ENCODE measurements at places on chromosomes 13 and 19. TPM values are rescaled to one million over a fixed set of nuclear protein-coding genes. Genes with fewer than 3 reads are reported as not detected.

ZNF578 gene
- total RNA-seq: 0.21 TPM

WIZ gene
- total RNA-seq: 30.4 TPM

IL12RB1 gene
- total RNA-seq: 43.3 TPM

PROZ gene
- total RNA-seq: not detected

FFAR3 gene
- 0.92 TPM for total RNA-seq

ICAM3 gene
- 115 TPM for total RNA-seq

PEG3 gene
- total RNA-seq: not detected

- H3K36me3 ChIP-seq: peaks cover 31% of the 10 kb centered on the region
- H3K4me1 ChIP-seq: no peaks in the 10 kb centered on the region
- DNase-seq: no peak
- H3K27ac ChIP-seq: no peak overlapping the region
- no peak overlapping the region for H3K4me3 ChIP-seq
These were observed 21.0 kb upstream of the GDF15 start for GRCh38 chr19:18364826-18365528.

DNA sequence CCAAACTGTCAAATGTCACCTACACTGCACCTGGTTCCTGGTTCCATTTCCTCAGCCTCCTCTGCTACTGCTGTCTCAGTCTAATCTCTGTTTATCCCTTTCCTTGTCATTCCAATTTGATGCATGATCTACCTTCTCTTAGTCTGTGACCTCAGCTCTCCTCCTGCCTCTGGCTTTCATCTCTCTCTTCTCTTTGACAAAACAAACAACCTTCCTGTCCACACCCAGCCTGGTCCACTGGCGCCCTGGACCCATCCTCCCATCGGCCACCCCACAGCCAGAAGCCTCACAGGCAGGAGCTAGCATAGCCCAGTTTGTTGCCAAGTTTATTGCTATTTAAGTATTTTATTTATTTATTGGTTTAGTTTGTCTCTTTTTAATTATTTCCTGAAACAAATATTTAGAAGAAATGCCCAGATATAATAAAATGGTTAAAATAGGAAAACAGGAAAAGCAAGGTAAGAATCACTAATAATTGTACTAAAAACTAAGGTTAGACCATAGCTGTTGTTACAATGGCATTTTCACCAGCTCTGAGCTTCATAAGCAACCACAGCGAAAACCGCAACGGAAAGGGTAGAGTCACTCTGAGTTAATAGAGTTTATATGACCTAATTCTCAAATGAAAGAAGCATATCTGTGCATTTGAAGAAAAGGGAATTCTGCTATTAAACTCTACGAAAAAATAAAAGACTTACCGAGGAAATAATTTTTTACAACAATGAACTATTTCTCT lies 68.6 kb downstream of the EFNB2 start:
- H3K27me3 ChIP-seq: no peaks in the 10 kb centered on the region
- H3K4me1 ChIP-seq: no peaks in the 10 kb centered on the region
- no peaks in the 10 kb centered on the region for H3K36me3 ChIP-seq
- no peak for DNase-seq
- H3K27ac ChIP-seq: no peak overlapping the region
- no peak overlapping the region for H3K4me3 ChIP-seq

DNA sequence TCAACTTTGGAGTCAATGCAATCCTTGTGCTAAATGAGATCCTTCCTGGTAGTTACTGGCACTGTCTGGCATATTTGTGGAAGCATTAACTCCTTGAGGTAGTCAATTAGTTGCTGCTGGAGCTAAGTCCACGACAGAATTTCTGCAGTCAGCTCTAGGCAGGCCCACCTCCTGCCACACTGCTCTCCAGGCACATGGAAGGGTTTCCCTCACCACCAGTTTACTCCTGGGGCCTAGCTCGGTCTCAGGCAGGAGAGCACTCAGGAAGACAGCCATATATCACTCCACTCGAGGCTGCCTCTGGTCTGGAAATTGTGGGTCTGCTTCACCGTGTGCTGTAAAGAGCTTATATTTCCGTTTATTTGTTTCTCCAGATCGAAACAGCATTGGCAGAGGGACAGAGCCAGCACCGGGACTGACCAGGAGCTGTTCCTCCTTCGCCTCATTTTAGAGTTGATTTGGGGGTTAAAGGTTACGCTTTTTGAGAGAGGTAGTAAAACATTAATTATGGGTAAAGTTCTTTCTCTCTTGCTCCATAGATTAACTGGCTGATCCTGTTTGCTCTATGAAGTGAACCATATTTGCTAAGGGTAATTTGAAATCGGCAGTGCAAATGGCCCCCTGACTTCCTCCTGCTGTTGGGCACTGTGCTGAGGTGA lies 20.6 kb upstream of the GTF3A start:
- H3K36me3 ChIP-seq: no peaks in the 10 kb centered on the region
- peaks cover 8% of the 10 kb centered on the region for H3K4me1 ChIP-seq
- DNase-seq: no peak
- H3K27me3 ChIP-seq: peaks cover 10% of the 10 kb centered on the region
- no peak overlapping the region for H3K4me3 ChIP-seq

DNA sequence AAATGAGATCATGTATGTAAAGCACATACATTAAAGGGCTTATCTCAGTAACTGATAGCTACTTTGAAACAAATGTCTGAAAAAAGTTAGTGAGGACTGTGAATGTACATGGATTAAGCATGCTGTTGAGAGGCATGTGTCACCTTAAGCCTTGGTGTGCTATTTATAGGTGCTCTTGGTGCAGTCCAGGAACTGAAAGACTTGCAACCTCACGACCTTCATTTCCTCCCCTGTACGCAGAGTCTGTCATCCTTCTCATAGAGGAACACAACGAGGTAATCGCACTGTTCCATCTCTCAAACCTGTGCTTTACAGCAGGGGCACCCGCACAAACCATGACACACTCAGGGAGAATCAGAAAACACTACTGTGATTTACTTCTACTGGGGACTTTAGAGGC lies 65.6 kb downstream of the UFM1 start:
- no peak for DNase-seq
- no peak overlapping the region for H3K27ac ChIP-seq
- H3K27me3 ChIP-seq: peaks cover 4% of the 10 kb centered on the region
- no peaks in the 10 kb centered on the region for H3K36me3 ChIP-seq

DNA sequence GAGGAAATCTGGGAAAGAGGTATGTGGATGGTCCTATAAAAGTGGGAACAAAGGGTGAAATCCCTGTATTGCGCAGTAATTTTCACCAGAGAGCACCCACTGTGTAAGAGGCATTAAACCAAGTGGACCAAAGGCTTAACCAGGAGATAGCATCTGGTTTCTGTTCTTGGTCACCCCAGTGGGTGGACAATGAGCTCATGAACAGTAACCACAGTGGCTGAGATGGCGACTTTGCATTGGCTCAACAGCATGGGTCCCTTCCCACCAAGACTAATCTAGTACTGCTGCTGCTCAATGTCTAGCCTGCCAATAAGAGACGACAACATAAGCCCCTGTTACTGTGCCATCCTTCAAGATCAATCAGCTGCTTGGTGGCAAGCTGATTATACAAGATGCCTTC lies 36.6 kb downstream of the CCDC169 start:
- H3K36me3 ChIP-seq: no peaks in the 10 kb centered on the region
- no peaks in the 10 kb centered on the region for H3K4me1 ChIP-seq
- DNase-seq: no peak
- no peak overlapping the region for H3K4me3 ChIP-seq
- no peaks in the 10 kb centered on the region for H3K27me3 ChIP-seq

GRCh38 chr13:30863231-30863630 lies 42.8 kb upstream of the MEDAG start:
- DNase-seq: no peak
- no peak overlapping the region for H3K27ac ChIP-seq
- H3K4me3 ChIP-seq: no peak overlapping the region
- no peaks in the 10 kb centered on the region for H3K36me3 ChIP-seq
- H3K27me3 ChIP-seq: peaks cover 10% of the 10 kb centered on the region

- H3K27me3 ChIP-seq: peaks cover 14% of the 10 kb centered on the region
- H3K27ac ChIP-seq: no peak within 1 kb of the TSS
- H3K4me3 ChIP-seq: no peak within 1 kb of the TSS
- H3K36me3 ChIP-seq: no peaks in the 10 kb centered on the region
- H3K4me1 ChIP-seq: peaks cover 2% of the 10 kb centered on the region
These were observed at the start of gene UPK1A for GRCh38 chr19:35666251-35666913. Gene UPK1A (plus strand): TSS chr19:35666517. CDS start chr19:35666813, 296 bp downstream.

- peak overlapping the region; percentile 90 for H3K4me3 ChIP-seq
- peak; percentile 36 for DNase-seq
- H3K4me1 ChIP-seq: peaks cover 47% of the 10 kb centered on the region
- H3K27me3 ChIP-seq: no peaks in the 10 kb centered on the region
These were observed 1.2 kb downstream of the SLC7A1 start for GRCh38 chr13:29594303-29594709.

DNA sequence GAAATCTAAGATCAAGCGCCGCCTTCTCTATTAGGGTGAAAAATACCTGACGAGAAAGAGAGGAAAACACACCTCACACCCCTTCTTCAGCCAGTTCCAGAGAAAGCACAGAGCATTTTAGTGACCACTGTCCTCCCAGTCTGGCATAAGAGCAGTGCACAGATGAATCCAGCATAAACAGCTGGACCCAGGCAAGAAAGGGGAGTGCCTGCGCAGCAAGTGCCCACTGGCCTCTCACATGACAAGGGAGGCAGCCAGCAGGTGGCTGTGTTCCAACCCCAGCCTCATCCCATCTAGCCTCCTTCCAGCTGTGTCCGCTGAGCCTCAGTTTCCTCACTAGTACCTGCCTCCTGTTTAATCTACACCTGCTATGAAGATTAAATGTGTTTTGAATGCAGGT lies 8.0 kb downstream of the MED26 start:
- H3K27ac ChIP-seq: no peak overlapping the region
- no peaks in the 10 kb centered on the region for H3K27me3 ChIP-seq
- no peak overlapping the region for H3K4me3 ChIP-seq
- DNase-seq: no peak

DNA sequence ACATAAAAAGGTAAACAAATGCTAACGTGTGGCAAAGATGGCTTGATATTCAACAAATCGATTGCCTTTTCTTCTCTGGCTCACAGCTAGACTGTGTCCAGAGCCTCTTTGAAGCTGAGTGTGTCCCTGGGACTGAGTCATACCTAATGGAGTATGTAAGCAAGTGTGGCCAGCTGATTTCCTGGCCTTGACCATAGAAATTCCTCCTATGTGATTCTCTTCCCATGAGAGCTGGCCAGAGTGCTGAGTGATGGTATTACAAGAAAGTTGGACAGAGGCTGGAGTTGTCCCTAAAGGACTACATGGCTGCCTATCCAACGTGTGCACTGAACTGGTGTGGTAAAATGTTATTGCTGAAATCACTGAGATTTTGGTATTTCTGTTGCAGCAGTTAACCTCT lies 320.1 kb upstream of the SLC10A2 start:
- no peaks in the 10 kb centered on the region for H3K36me3 ChIP-seq
- no peak for DNase-seq
- no peak overlapping the region for H3K27ac ChIP-seq
- H3K4me1 ChIP-seq: no peaks in the 10 kb centered on the region

- no peak overlapping the region for H3K27ac ChIP-seq
- H3K36me3 ChIP-seq: no peaks in the 10 kb centered on the region
- no peaks in the 10 kb centered on the region for H3K4me1 ChIP-seq
- no peak for DNase-seq
- H3K4me3 ChIP-seq: no peak overlapping the region
These were observed 304.0 kb downstream of the SPRY2 start for GRCh38 chr13:80036845-80037504.

DNA sequence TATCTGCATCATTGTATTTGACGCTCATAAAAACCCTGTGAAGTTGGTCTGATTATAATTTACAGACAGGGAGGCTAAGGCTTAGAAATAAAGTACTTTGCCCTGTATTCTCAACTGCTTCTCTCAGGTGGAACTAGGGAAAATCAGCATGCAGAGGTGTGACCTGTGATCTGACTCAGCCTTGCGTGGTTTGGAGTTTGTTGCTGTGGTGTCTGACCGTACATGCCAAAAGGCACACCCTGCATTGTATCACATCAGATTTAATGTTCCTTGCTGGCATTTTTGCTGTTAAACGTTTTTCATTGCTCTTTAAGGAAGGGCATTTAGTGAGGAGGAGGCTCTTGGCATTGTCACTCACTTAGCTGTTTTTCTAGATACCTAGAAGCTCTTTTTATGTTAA lies 58.8 kb upstream of the C1QTNF9B start:
- H3K4me3 ChIP-seq: no peak overlapping the region
- H3K36me3 ChIP-seq: no peaks in the 10 kb centered on the region
- H3K27ac ChIP-seq: no peak overlapping the region
- peaks cover 8% of the 10 kb centered on the region for H3K27me3 ChIP-seq

- H3K27me3 ChIP-seq: peaks cover 3% of the 10 kb centered on the region
- H3K4me1 ChIP-seq: peaks cover 7% of the 10 kb centered on the region
- no peak for DNase-seq
- H3K4me3 ChIP-seq: no peak overlapping the region
- no peak overlapping the region for H3K27ac ChIP-seq
- H3K36me3 ChIP-seq: no peaks in the 10 kb centered on the region
These were observed 5.1 kb upstream of the DHDH start for GRCh38 chr19:48928164-48929025.

GRCh38 chr19:31249217-31249616 lies 100.0 kb downstream of the TSHZ3 start:
- no peak for DNase-seq
- H3K27me3 ChIP-seq: peaks cover 3% of the 10 kb centered on the region
- no peak overlapping the region for H3K27ac ChIP-seq
- H3K4me3 ChIP-seq: no peak overlapping the region
- H3K36me3 ChIP-seq: no peaks in the 10 kb centered on the region
- no peaks in the 10 kb centered on the region for H3K4me1 ChIP-seq
